Activated CD4-positive, alpha-beta T cell treated with anti-CD3 and anti-CD28 coated beads, Interleukin-2, amount 10 ng/mL, durations not matched to agents 7 days and 5 days (primary cell): ENCODE measurements at places on chromosomes 1 and 21. TPM values are rescaled to one million over a fixed set of nuclear protein-coding genes. Genes with fewer than 3 reads are reported as not detected.

GRCh38 chr1:227895828-227896685 is 51.7 kb downstream of the WNT9A start:
- no peak overlapping the region for H3K4me3 ChIP-seq
- H3K36me3 ChIP-seq: no peaks in the 10 kb centered on the region
- no peak for DNase-seq
- no peaks in the 10 kb centered on the region for H3K27me3 ChIP-seq
- no peak overlapping the region for H3K27ac ChIP-seq

GRCh38 chr1:55958498-55958897 is 620.9 kb downstream of the PLPP3 start:
- H3K27ac ChIP-seq: no peak overlapping the region
- DNase-seq: no peak
- no peaks in the 10 kb centered on the region for H3K4me1 ChIP-seq
- no peak overlapping the region for H3K4me3 ChIP-seq

DNA sequence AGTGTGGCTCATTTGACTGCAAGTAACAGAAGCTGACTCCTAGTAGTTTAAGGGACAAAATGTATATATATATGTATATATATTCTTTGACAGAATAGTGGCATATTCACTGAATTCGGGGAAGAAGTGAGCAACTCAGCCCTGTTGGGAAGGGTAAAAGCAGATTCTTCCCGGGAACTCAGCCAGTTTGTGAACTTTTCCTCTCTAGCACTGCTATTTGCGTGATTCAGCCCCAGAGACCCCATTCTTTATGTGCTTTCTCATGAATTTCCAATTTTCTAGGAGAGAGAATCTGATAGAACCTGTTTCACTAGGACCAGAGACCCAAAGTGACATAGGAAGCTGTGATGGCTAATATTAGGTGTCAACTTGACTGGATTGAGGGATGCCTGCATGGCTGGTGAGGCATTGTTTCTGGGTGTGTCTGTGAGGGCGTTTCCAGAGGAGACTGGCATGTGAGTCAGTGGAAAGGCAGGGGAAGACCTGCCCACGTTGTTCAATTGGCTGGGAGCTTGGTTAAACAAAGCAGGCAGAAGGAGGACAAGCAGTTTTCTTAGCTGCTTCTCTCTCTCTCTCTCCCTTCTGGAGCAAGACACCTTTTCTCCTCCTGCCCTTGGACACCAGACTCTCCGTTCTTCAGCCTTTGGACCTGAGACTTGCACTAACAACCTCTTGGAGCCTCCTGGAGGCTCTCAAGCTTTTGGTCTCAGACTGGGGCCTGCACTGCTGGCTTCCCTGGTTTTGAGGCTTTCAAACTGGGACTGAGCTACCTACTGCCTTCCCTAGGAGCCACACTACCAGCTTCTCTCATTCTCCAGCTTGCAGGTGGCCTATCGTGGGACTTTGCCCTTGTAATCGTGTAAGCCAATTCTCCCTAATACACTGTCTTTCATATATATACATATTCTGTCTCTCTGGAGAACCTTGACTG is 93.4 kb upstream of the KCNK1 start:
- no peaks in the 10 kb centered on the region for H3K4me1 ChIP-seq
- no peak for DNase-seq
- H3K36me3 ChIP-seq: no peaks in the 10 kb centered on the region
- no peak overlapping the region for H3K4me3 ChIP-seq
- no peak overlapping the region for H3K27ac ChIP-seq

The IQGAP3 gene
- 25.5 TPM for total RNA-seq

GRCh38 chr21:44013380-44014088 is 1.4 kb downstream of the TRAPPC10 start:
- peaks cover 11% of the 10 kb centered on the region for H3K36me3 ChIP-seq
- no peaks in the 10 kb centered on the region for H3K27me3 ChIP-seq
- H3K27ac ChIP-seq: peak overlapping the region; percentile 85
- peaks cover 59% of the 10 kb centered on the region for H3K4me1 ChIP-seq
- peak overlapping the region; percentile 87 for H3K4me3 ChIP-seq

- no peak for DNase-seq
- H3K27ac ChIP-seq: no peak overlapping the region
- H3K4me1 ChIP-seq: no peaks in the 10 kb centered on the region
Observed at GRCh38 chr1:39145331-39145965, 59.0 kb upstream of the MACF1 start.

DNA sequence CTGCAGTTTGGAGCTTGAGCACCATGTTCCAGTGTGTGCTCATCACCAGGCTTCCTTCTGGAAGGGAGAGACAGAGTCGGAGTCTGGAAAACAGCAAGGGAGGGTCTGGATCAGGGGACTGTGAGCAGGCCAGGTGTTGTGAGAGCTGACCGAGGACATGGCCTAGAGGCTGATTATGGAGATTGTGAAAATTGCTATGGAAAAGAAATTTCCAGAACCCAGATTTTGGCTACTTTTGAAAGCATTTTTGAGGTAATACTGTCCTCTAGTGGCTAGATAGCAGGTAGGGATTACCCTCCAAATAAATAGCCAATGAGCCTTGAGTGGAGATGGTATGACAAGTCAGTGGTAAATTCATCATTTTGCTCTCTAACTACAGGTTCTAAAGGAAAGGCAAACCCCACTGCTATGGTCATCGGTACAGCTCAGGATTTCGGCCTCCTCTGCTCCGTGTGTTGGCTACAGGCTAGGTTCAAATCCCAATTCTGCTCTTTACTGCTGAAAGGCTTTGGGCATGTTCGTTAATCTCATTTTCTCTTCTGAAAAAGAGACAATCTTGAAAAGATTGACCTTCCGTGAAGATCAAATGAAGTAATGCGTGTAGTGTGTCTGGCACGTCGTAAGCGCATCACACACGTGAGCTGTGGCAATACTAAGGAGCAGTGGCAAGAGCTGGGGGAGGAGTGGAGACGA is 1.0 kb upstream of the HAO2 start:
- H3K4me3 ChIP-seq: no peak overlapping the region
- H3K27me3 ChIP-seq: peaks cover 5% of the 10 kb centered on the region
- no peaks in the 10 kb centered on the region for H3K4me1 ChIP-seq
- H3K27ac ChIP-seq: no peak overlapping the region
- DNase-seq: no peak

DNA sequence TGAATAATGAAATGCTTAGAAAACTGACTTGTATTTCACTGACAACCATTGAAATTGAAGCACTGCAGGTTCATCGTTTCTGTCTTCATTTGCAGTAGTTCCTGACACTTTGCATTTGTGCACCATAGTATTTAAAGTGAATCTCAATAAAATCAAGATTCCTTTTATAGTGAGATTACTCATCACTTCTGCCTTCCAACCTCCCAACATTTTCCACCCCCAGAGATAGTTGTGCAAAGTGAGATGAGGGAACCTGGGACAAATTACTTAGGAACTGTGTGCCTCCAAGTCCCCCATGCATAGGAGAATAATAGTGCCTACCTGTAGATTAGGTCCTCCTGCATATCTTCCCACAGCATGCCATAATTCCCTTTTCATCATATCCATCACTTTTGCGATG is 114.9 kb upstream of the DPT start:
- DNase-seq: no peak
- no peaks in the 10 kb centered on the region for H3K4me1 ChIP-seq
- peaks cover 6% of the 10 kb centered on the region for H3K27me3 ChIP-seq
- H3K4me3 ChIP-seq: no peak overlapping the region
- H3K27ac ChIP-seq: no peak overlapping the region
- no peaks in the 10 kb centered on the region for H3K36me3 ChIP-seq

GRCh38 chr1:89908672-89909436 is 86.1 kb upstream of the ZNF326 start:
- H3K27ac ChIP-seq: peak overlapping the region; percentile 44
- peaks cover 22% of the 10 kb centered on the region for H3K36me3 ChIP-seq
- H3K4me3 ChIP-seq: no peak overlapping the region
- H3K27me3 ChIP-seq: no peaks in the 10 kb centered on the region
- no peak for DNase-seq
- H3K4me1 ChIP-seq: peaks cover 47% of the 10 kb centered on the region

- H3K4me1 ChIP-seq: no peaks in the 10 kb centered on the region
- H3K36me3 ChIP-seq: no peaks in the 10 kb centered on the region
- no peak overlapping the region for H3K27ac ChIP-seq
- H3K4me3 ChIP-seq: no peak overlapping the region
- peaks cover 18% of the 10 kb centered on the region for H3K27me3 ChIP-seq
Observed at GRCh38 chr1:4585216-4585615, 69.2 kb upstream of the AJAP1 start.

- no peak for DNase-seq
- no peak overlapping the region for H3K4me3 ChIP-seq
- no peaks in the 10 kb centered on the region for H3K36me3 ChIP-seq
- no peak overlapping the region for H3K27ac ChIP-seq
- no peaks in the 10 kb centered on the region for H3K27me3 ChIP-seq
- H3K4me1 ChIP-seq: peaks cover 36% of the 10 kb centered on the region
Observed at GRCh38 chr21:29235714-29236197, 63.0 kb upstream of the BACH1 start.

The STYXL2 gene
- not detected for total RNA-seq

DNA sequence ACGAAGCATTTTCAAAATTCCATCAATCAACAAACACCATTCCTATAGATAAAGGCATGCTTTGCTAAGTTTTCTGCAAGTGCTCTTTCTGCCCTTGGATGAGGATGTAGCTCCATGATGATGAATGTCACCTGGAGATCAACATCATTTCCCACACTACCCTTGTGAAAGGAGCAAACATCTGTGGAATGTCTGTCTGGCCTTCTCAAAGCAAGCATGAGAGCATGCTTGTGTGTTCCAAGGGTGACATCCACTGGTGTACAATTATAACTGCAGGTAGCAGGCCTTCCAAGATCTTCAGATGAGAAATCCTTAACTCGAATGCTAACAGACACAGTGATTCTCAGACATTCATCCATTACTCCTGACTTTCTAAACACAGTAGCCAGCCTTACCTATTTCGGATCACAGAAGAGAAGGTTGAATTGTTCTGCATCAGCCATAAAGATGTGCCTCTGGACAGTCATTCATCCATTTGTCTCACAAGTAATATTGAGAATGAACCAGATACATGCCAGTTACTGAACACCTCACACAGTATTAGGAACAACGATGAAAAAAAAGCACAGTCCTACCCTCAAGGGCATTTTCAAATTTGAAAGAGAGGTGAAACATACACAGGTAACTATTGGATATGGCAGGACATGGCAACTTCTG is 162.4 kb downstream of the TPR start:
- H3K4me3 ChIP-seq: no peak overlapping the region
- no peak overlapping the region for H3K27ac ChIP-seq
- no peaks in the 10 kb centered on the region for H3K4me1 ChIP-seq

- peaks cover 6% of the 10 kb centered on the region for H3K27me3 ChIP-seq
- no peak overlapping the region for H3K27ac ChIP-seq
- no peak for DNase-seq
- no peak overlapping the region for H3K4me3 ChIP-seq
- H3K36me3 ChIP-seq: no peaks in the 10 kb centered on the region
- no peaks in the 10 kb centered on the region for H3K4me1 ChIP-seq
Observed at GRCh38 chr1:214029796-214030195, 42.0 kb downstream of the PROX1 start.

DNA sequence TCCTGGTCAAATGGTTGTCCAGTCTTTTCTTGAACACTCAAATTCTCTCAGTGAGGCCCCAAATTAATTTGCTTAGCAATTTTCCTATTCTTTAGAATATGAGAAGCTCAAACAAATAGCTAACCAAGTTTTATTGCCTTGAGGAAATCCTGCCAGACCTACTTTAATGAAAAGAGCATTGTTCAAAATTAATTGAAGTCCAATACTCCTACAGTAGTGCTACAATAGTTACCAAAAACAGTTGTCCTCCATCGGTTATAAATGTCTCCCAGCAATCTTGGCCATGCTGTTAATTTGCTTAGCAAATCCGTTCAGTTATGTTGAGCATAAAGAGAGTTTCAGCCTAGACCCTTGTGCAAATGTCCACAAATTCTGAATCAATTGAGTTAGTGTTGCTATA is 112.9 kb downstream of the MAB21L3 start:
- no peaks in the 10 kb centered on the region for H3K27me3 ChIP-seq
- H3K4me1 ChIP-seq: peaks cover 3% of the 10 kb centered on the region
- DNase-seq: no peak
- no peak overlapping the region for H3K27ac ChIP-seq

The PRSS38 gene
- total RNA-seq: not detected

DNA sequence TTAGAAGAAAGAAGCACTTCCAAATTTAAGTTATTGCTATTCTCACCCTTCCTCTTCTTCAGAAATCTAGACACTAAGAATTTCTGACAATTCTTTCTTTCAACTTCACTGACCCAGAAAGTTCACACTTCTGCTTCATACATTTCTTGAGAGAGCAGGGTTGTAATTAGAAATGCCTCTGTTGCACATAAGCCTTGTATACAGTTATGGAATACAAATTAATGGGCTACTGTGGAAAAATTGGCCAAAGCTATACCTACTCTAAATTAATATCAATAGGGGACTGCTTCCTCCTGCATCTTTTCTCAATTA is 1.5 kb downstream of the TNFSF18 start:
- peaks cover 9% of the 10 kb centered on the region for H3K27me3 ChIP-seq
- no peaks in the 10 kb centered on the region for H3K36me3 ChIP-seq
- no peak overlapping the region for H3K4me3 ChIP-seq
- no peak overlapping the region for H3K27ac ChIP-seq

- H3K36me3 ChIP-seq: peaks cover under 1% of the 10 kb centered on the region
- H3K27me3 ChIP-seq: no peaks in the 10 kb centered on the region
Observed at GRCh38 chr21:29257701-29258100, 41.0 kb upstream of the BACH1 start.

DNA sequence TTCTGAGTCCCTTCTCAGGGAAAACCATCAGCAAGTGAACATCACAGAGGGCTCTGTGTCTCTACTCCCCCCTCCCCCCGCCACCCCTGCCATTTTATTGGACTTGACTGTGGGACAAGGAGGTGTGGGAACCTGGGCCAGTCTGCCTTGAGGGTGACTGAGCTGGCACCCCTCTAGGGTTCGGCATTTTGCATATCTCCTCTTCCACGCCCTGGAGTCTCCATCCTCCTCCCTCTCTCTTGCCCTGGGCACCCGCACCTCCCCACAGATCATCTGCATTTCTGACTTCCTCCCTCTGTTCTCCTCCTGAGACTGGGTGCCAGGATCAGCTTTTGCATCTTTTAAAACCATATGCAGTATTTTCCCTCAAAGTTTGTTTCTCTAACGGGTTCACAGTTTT is 107.1 kb upstream of the ERRFI1 start:
- no peak overlapping the region for H3K27ac ChIP-seq
- no peak overlapping the region for H3K4me3 ChIP-seq
- no peak for DNase-seq
- peaks cover 32% of the 10 kb centered on the region for H3K27me3 ChIP-seq
- H3K4me1 ChIP-seq: no peaks in the 10 kb centered on the region

DNA sequence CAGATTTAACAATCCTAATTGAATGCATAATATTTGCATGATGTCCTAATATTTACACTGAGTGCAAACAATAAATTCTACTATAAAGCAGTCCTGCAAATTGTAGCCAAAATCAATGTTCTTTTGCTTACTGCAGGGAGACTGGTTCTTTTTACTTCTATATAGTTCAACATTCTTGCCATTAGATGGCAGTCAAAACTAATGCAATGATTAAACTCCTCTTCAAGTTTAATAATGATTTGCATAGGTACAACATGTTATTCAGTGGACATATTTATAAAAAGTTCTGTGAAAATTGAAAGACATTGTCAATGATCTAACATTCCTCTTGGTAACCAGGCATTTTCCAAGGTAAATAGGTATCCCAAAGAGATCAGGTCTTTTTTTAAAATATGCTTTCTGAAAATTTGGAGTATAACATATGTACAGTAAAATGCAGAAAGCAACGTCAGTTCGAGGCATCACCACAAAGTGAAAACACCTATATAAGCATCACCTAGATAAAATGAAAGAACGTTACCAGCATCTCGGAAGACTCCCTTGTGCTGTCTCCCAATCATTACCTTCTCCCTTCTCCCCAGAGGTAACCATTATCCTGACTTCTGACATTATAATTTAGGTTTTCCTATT is 9.8 kb upstream of the FNBP1L start:
- H3K36me3 ChIP-seq: no peaks in the 10 kb centered on the region
- H3K27me3 ChIP-seq: peaks cover 23% of the 10 kb centered on the region
- no peak overlapping the region for H3K4me3 ChIP-seq
- DNase-seq: no peak
